ENCODE measurements at places on chromosomes 3 and 15. TPM values are rescaled to one million over a fixed set of nuclear protein-coding genes. Genes with fewer than 3 reads are reported as not detected.

GRCh38 chr3:117548600-117548999, 839.0 kb downstream of the TUSC7 start:
- H3K27ac ChIP-seq, result no peak overlapping the region
- H3K27me3 ChIP-seq, result no peaks in the 10 kb centered on the region
- no peak for DNase-seq
- H3K36me3 ChIP-seq, result no peaks in the 10 kb centered on the region

GRCh38 chr15:26772154-26773066, at the start of gene GABRB3:
TSS of gene GABRB3 (minus strand) at chr15:26773066.
- H3K27ac ChIP-seq, result no peak within 1 kb of the TSS
- no peak for DNase-seq

- H3K4me3 ChIP-seq, result no peak overlapping the region
- DNase-seq, result peak; percentile 78
- H3K27ac ChIP-seq, result no peak overlapping the region
These were observed 276.6 kb downstream of the RPLP1 start for GRCh38 chr15:69729167-69729748.

- H3K27ac ChIP-seq, result no peak overlapping the region
- no peaks in the 10 kb centered on the region for H3K27me3 ChIP-seq
- no peak for DNase-seq
- peaks cover 35% of the 10 kb centered on the region for H3K36me3 ChIP-seq
These were observed 4.1 kb upstream of the P4HTM start for GRCh38 chr3:48985831-48986376.

GRCh38 chr3:105529456-105529855, 162.7 kb downstream of the ALCAM start:
- H3K27me3 ChIP-seq, result no peaks in the 10 kb centered on the region
- peaks cover 3% of the 10 kb centered on the region for H3K36me3 ChIP-seq
- DNase-seq, result no peak
- peaks cover 2% of the 10 kb centered on the region for H3K4me1 ChIP-seq

- H3K27ac ChIP-seq, result no peak overlapping the region
- peak; percentile 9 for DNase-seq
- H3K4me1 ChIP-seq, result peaks cover 17% of the 10 kb centered on the region
- H3K4me3 ChIP-seq, result no peak overlapping the region
These were observed 7.0 kb upstream of the VIPR1 start for GRCh38 chr3:42495393-42495792.

DNA sequence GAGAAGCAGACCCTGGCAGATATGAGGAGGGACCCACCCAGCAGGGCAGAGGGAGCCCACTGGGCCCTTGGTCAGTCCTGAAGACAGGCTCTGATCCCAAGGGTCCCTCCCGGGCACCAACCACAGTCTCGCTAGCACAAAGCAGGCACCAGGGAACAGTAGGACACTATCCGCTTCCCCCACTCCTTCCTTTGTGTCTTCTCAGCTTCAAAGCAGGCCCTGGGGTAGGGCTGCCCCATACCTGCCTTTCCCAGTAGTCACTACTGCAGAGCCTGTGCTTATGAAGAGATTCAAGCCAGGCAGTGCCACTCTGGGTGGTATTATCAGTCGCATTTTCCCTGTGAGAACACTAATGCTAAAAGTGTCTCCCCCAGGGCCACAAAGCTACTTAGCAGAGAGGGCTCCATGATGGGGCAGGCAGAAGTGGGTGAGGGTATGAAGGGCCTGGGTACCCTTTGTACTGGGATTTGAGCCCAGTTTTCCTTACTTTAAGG, 32.7 kb downstream of the SRPRB start:
- no peaks in the 10 kb centered on the region for H3K36me3 ChIP-seq
- H3K4me1 ChIP-seq, result no peaks in the 10 kb centered on the region
- no peaks in the 10 kb centered on the region for H3K27me3 ChIP-seq
- H3K27ac ChIP-seq, result no peak overlapping the region

ZNF774 gene
- total RNA-seq, result 0.83 TPM

GABRR3 gene
- total RNA-seq, result not detected

RBP2 gene
- total RNA-seq, result not detected

Measured in activated CD4-positive, alpha-beta memory T cell treated with anti-CD3 and anti-CD28 coated beads, Interleukin-2, amount 10 ng/mL, durations not matched to agents 7 days and 5 days (primary cell).